ENCODE measurements at places on chromosomes 4 and X. TPM values are rescaled to one million over a fixed set of nuclear protein-coding genes. Genes with fewer than 3 reads are reported as not detected.

The GLUD2 gene
- 0.35 TPM for polyA plus RNA-seq

The LDB2 gene
- polyA plus RNA-seq, result 25.7 TPM

The TRIM61 gene
- not detected for polyA plus RNA-seq

The CCNQ gene
- 61.2 TPM for polyA plus RNA-seq

The TNMD gene
- 0.24 TPM for polyA plus RNA-seq

The FREM3 gene
- polyA plus RNA-seq, result 0.35 TPM

The SLC26A1 gene
- polyA plus RNA-seq, result 1.1 TPM

The GPR50 gene
- polyA plus RNA-seq, result not detected

Data from neural cell (in vitro differentiated cells).